ENCODE measurements at places on chromosomes 6 and 20. TPM values are rescaled to one million over a fixed set of nuclear protein-coding genes. Genes with fewer than 3 reads are reported as not detected.

DNA sequence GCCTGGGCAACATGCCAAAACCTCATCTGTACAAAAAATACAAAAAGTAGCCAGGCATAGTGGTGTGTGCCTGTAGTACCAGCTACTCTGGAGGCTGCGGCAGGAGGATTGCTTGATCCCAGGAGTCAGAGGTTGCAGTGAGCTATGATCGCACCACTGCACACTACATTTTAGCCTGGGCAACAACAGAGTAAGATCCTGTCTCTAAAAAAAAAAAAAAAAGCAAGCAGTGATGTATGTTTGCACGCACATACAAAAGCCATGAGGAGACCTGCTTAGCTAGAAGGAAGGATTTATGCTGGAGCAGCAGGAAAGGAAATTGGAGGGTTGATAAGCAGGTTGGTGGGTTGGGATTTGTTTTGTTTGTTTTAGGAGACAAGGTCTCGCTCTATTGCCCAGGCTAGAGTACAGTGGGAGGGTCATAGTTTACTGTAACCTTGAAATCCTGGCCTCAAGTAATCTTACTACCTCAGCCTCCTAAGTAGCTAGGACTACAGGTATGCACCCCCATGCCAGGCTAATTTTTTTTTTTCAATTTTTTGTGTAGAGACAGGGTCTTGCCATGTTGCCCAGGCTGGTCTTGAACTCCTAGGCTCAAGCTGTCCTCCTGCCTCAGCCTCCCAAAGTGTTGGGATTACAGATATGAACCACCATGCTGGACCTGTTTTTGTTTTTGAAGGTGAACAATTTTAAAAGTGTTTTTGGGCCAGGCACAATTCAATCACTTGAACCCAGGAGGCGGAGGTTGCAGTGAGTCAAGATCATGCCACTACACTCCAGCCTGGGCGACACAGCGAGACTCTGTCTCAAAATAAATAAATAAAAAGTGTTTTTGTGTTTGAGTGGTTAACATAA lies 4.0 kb downstream of the ZSWIM3 start:
- no peak overlapping the region for H3K4me3 ChIP-seq
- H3K27me3 ChIP-seq, result no peaks in the 10 kb centered on the region
- no peak for DNase-seq
- peaks cover 7% of the 10 kb centered on the region for H3K36me3 ChIP-seq
- no peak overlapping the region for H3K27ac ChIP-seq
- peaks cover 19% of the 10 kb centered on the region for H3K4me1 ChIP-seq

- no peaks in the 10 kb centered on the region for H3K4me1 ChIP-seq
- no peak for DNase-seq
- H3K27ac ChIP-seq, result no peak overlapping the region
- no peaks in the 10 kb centered on the region for H3K36me3 ChIP-seq
- peaks cover 7% of the 10 kb centered on the region for H3K27me3 ChIP-seq
Measured at GRCh38 chr6:90819483-90819882, 232.6 kb upstream of the MAP3K7 start.

- H3K36me3 ChIP-seq, result no peaks in the 10 kb centered on the region
- H3K27me3 ChIP-seq, result peaks cover 11% of the 10 kb centered on the region
- peaks cover 7% of the 10 kb centered on the region for H3K4me1 ChIP-seq
- H3K4me3 ChIP-seq, result no peak overlapping the region
- H3K27ac ChIP-seq, result no peak overlapping the region
Measured at GRCh38 chr20:24458436-24458835, 11.0 kb upstream of the SYNDIG1 start.

GRCh38 chr6:138996524-138996923 lies 8.5 kb upstream of the REPS1 start:
- H3K27ac ChIP-seq, result no peak overlapping the region
- H3K4me3 ChIP-seq, result no peak overlapping the region
- peaks cover 3% of the 10 kb centered on the region for H3K27me3 ChIP-seq
- no peak for DNase-seq
- peaks cover 2% of the 10 kb centered on the region for H3K4me1 ChIP-seq
- peaks cover 1% of the 10 kb centered on the region for H3K36me3 ChIP-seq

GRCh38 chr6:144341831-144342527 lies 56.8 kb downstream of the UTRN start:
- H3K4me1 ChIP-seq, result peaks cover 52% of the 10 kb centered on the region
- H3K27me3 ChIP-seq, result no peaks in the 10 kb centered on the region
- peaks cover 6% of the 10 kb centered on the region for H3K36me3 ChIP-seq
- no peak overlapping the region for H3K27ac ChIP-seq
- no peak overlapping the region for H3K4me3 ChIP-seq

GRCh38 chr6:12295558-12296254 lies 5.5 kb downstream of the EDN1 start:
- H3K4me1 ChIP-seq, result peaks cover 3% of the 10 kb centered on the region
- H3K27ac ChIP-seq, result no peak overlapping the region
- no peaks in the 10 kb centered on the region for H3K36me3 ChIP-seq
- DNase-seq, result no peak
- no peak overlapping the region for H3K4me3 ChIP-seq
- H3K27me3 ChIP-seq, result peaks cover 28% of the 10 kb centered on the region

DNA sequence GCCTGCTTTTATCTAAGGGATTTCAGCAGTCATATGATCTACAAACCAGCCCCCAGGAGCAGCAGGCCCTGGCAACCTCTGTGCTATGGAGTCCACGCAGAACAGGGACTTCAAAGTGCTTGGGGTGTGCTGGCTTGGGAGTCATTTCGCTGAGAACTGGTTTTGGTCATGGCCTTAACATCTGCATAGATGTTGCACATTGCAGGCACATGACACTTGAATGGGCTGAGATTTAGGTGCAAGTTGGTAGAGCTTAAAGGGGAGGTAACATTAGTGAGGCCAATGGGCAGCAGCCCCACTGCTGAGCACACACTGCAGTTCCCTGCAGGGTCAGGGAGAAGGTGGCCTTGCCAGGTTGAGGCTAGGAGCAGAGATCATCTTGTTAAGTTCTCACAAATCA lies 43.6 kb downstream of the RREB1 start:
- H3K27ac ChIP-seq, result peak overlapping the region; percentile 14
- no peak for DNase-seq
- peaks cover 12% of the 10 kb centered on the region for H3K36me3 ChIP-seq
- H3K4me1 ChIP-seq, result peaks cover 52% of the 10 kb centered on the region
- H3K27me3 ChIP-seq, result no peaks in the 10 kb centered on the region

- peaks cover 2% of the 10 kb centered on the region for H3K27me3 ChIP-seq
- H3K36me3 ChIP-seq, result no peaks in the 10 kb centered on the region
- H3K27ac ChIP-seq, result no peak overlapping the region
Measured at GRCh38 chr6:160791459-160791858, 89.4 kb downstream of the PLG start.

DNA sequence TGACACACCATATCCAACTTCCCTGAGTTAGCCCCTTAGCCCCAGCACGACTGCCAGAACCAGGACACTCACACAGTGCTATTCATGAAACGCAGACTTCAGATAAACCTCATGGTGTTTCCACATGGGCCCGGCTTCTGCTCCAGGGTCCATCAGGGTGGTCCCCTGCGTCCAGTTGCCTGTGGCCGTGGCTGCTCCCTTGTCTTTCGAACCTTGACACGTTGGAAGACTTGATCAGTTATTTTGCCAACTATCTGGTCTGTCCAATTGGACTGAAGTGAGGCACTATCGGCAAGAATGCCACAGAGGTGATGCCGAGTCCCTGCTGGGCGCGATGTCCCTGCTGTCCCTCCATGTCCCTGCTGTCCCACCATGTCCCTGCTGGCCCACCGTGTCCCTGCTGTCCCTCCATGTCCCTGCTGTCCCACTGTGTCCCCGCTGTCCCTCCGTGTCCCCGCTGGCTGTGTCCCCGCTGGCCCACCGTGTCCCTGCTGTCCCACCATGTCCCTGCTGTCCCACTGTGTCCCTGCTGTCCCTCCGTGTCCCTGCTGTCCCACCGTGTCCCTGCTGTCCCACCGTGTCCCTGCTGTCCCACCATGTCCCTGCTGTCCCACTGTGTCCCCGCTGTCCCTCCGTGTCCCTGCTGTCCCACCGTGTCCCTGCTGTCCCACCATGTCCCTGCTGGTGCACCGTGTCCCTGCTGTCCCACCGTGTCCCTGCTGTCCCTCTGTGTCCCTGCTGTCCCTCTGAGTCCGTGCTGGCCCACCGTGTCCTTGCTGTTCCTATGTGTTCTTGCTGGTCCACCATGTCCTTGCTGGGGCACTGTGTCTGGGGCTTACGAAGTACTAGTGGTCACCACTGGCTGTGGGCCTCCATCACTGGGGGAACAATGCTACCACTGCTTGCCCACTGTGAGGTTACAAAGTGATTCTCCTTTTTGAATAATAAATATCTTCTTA lies 251.4 kb downstream of the DLL1 start:
- H3K36me3 ChIP-seq, result no peaks in the 10 kb centered on the region
- DNase-seq, result peak; percentile 16
- no peaks in the 10 kb centered on the region for H3K4me1 ChIP-seq
- no peaks in the 10 kb centered on the region for H3K27me3 ChIP-seq
- H3K27ac ChIP-seq, result no peak overlapping the region
- no peak overlapping the region for H3K4me3 ChIP-seq

DNA sequence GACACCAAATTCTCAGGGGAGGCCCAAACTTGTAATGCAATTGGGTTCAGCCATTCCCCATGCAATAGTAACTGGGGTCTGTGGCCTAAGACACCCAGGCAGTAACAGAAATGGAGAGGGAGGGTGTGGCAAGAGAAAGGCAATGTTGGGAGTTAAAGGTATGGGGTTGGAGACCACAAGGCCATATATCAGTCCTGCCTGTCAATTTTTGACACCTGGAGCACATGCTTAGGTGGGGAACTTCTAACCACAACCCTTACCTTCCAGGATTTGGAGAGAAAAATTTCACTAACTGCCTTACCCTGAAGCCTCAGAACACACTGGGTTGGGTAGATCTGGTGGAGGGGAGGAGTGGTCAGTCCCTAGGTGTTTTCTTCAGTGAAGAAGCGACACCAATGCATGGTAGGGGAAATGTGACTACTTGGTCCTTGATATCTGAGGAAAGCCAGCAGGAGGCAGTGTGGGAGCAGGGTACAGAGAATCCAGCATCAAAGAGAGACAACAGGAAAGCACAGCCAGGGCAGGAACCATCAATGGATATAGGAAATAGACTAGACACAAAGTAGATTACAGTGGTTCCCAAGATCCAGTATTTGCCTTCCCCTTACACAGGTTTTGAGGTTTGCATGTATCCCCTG lies 6.8 kb upstream of the USP49 start:
- peaks cover 21% of the 10 kb centered on the region for H3K4me1 ChIP-seq
- H3K27ac ChIP-seq, result no peak overlapping the region
- DNase-seq, result peak; percentile 41

DNA sequence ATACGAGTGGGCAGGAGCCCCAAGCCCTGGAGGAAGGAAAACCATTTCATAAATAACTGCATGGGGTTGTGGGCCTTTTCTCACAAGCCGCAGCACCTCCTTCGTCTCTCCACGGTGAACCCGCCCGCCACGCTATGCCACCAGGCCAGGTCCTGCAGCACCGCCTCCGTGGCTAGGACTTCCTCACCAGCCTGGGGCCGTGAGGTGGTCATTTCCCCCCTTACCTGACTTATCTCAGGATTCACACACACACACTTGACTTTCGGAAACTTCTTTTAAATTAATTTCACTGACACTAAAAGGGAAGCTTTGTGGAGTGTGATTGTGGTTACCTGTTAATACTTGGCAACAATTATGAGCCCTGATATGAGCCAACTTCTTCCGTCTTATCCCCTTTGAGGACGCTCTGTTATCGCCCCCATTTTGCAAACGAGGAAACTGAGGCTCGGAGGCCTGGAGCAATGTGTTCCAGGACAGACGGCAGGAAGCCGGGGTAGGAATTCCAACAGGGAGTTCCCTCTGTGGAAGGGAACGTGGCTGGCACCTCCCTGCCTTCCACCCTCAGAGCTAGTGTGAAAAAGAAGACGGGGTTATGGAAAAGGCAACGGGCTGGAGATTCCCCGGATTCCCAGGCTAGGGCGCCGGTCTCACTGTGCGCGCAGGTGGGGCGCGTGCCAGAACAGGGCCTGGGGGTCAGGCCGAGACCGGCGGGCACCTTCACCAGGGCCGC lies 817 bp upstream of the SLCO4A1 start:
- H3K4me1 ChIP-seq, result peaks cover 21% of the 10 kb centered on the region
- peak overlapping the region; percentile 81 for H3K4me3 ChIP-seq
- peaks cover 3% of the 10 kb centered on the region for H3K36me3 ChIP-seq
- peaks cover 8% of the 10 kb centered on the region for H3K27me3 ChIP-seq
- H3K27ac ChIP-seq, result peak overlapping the region; percentile 83

DNA sequence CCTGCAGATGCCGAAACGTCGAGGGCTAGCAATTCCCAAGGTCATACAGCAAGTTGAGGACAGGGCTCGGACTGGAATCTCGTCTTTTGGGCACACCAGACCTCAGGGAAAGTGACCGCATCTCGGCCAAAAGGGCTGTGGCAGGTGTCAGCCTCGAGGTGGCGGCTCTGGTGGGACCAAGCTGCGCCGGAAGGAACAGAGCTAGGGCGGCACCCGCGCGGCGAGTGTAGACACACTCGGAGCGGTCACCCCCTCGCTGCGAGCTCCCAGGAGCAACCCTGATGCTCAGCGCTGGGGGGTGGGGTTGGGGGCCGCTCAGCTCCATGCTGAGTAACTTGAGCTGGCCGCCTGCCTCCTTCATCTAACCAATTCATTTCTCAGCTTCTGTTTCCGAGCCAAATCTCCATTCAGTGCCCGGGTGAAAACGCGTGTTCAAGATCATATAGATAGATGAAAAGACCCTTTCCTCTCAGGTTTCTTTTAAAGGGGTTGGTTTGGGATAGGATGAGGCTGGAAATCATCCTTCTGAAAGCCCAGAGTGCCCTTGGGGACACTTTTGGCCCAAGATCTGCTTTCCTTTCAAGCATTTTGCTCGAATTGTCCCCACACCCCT lies 2.2 kb upstream of the TUBB2B start:
- H3K27ac ChIP-seq, result no peak overlapping the region
- H3K27me3 ChIP-seq, result peaks cover 82% of the 10 kb centered on the region
- H3K4me3 ChIP-seq, result peak overlapping the region; percentile 55
- DNase-seq, result peak; percentile 60
- peaks cover 29% of the 10 kb centered on the region for H3K4me1 ChIP-seq
- no peaks in the 10 kb centered on the region for H3K36me3 ChIP-seq

DNA sequence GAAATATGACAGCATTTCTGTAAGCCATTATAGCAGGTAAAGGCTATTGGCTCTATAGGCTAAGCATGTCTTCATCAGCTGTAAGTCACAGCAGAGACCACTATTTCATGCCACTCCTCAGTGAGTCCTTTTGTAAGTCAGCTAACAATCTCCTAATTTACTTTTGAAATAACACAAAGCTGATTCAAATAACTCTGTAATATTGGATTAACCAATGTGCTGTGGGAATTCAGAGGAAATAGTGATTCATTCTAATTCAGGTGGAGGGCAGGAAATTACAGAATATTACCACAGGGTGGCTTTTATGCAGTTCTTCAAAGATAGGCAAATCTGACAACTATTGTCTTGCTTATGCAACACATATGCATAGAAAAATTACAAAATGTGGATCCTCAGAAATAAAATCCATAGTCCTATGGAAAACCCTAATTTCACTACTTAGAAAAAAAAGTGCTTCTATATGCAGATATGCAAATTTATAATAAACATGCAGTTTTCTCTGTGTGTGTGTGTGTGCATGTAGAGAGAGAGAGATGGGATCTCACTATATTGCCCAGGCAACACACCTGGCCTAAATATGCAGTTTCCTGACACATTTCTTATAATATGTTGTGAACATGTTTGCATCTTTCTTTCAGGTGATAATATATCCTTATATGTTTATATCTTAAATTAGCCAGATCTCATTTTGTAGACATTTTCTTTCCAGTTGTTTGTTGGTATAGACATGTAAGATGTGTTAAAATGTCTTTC lies 4.8 kb upstream of the SMIM28 start:
- H3K36me3 ChIP-seq, result no peaks in the 10 kb centered on the region
- no peak overlapping the region for H3K4me3 ChIP-seq
- H3K27ac ChIP-seq, result no peak overlapping the region
- no peak for DNase-seq
- peaks cover 2% of the 10 kb centered on the region for H3K4me1 ChIP-seq

Gene TFAP2B
- total RNA-seq, result not detected

Gene SGK1
- total RNA-seq, result 31.5 TPM

Gene TUBB1
- total RNA-seq, result not detected

Gene EBF4
- 2.4 TPM for total RNA-seq
